ENCODE measurements at places on chromosomes 5 and 9. TPM values are rescaled to one million over a fixed set of nuclear protein-coding genes. Genes with fewer than 3 reads are reported as not detected.
A peak's percentile ranks its signal among the peaks of the same experiment; 100 is the strongest.

- DNase-seq: no peak
Observed at GRCh38 chr5:79229357-79230174, 6.4 kb upstream of the JMY start.

GRCh38 chr9:27792971-27793689 is 219.8 kb upstream of the C9orf72 start:
- DNase-seq: no peak

DNA sequence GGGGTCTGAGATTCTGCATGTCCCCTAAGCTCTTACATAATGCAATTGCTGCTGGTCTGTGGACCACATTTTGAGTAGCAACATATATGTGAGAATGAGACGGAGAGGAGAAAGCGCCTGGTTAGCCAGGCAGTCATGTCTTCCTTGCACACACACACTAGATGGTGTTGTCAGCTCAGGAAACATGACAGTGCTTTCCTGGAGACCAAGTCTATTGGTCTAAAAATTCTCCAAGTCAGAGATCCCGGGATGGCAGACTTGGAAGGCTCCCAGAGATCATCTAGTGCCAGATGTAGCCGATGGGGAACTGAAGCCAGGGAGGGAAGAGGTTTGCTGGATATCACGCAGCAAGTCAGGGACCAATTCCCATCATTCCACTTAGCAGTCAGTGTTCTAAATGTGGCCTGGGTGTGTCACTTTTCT is 53.4 kb downstream of the GALNT12 start:
- DNase-seq: peak; percentile 92

- DNase-seq: no peak
Observed at GRCh38 chr9:132694144-132694543, 23.9 kb downstream of the GTF3C4 start.

RNF183 gene
- not detected for total RNA-seq

FRRS1L gene
- total RNA-seq: 0.02 TPM

DNA sequence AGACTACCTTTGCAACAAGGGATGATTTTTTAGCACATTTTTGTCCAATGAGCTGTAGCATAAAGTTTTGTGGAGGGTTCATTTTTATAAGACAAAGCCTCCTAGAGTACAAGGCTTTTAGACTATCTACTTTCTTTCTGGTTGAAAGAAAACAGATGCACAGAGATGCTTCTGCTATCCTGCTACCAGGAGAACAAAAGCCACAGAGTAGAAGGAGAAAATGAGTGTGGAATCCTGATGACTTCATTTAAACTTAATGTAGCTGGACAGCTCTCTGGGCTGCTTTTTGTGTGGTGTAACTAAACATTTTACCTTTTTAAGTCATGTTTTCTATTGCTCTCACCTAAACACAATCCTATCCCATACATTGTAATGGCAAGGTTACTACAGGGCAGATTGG is 1009.4 kb downstream of the TLE1 start:
- DNase-seq: no peak

DNA sequence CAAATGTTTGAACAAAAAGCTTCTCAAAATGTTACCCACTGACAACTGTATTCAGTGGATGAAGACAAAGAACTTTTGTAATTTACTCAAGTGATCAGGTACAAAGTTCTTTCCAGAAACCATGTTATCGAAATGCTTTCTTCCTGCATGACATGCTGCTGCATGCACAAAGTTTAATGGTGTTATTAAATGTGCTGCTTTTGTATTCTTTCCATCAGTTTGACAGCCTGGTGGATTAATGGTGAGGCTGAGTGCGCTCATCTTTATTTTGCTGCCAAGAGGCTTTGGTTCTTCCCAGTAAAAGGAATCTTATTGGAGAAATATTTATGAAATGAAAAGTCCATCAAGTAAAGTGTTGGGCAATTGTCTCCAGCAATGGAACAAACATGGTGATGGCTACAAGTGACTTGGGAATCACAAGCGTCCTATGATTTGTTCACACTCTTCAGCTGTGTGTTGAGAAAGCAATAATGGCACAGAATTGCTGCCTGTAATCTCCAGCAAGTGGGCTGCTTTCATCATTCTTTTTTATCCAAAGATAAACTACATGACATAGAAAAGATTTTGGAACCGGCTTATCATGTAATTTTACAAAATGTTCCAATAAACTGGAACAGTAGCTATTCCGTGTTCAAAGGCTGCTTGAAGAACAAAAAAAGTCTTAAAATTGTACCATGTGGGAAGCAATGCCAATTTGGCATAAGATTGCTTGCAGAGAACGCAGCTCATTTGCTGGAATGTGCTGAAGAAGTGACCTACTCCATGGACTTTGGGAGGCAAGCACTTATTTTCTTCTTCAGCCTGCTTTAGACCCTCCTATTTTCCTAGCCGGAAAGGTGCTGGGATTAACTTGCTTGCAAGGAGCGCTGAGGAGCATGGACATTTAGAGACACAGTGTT is 153.1 kb downstream of the HSD17B3 start:
- no peak for DNase-seq

IL3 gene
- total RNA-seq: not detected

ZNF879 gene
- 5.5 TPM for total RNA-seq
